ENCODE measurements at places on chromosomes 3 and 15. TPM values are rescaled to one million over a fixed set of nuclear protein-coding genes. Genes with fewer than 3 reads are reported as not detected.

Gene PTPRG
- 108 TPM for total RNA-seq

Gene TRANK1
- total RNA-seq, result 9.0 TPM

Gene GOLGA8O
- total RNA-seq, result not detected

Gene IGSF10
- 0.44 TPM for total RNA-seq

Gene FETUB
- not detected for total RNA-seq

Gene COLQ
- 7.3 TPM for total RNA-seq

Gene PLCH1
- 12.0 TPM for total RNA-seq

Gene MAPKBP1
- 27.1 TPM for total RNA-seq

Gene SEMA5B
- 68.4 TPM for total RNA-seq

Gene GP9
- total RNA-seq, result not detected

Gene CAMK2N2
- 2.5 TPM for total RNA-seq

Gene EFL1
- 57.9 TPM for total RNA-seq

Gene YEATS2
- total RNA-seq, result 45.4 TPM
